Stomach (tissue), 19 donors: ENCODE measurements at places on chromosomes 5 and 9. TPM values are rescaled to one million over a fixed set of nuclear protein-coding genes. Genes with fewer than 3 reads are reported as not detected.

The SH3RF2 gene
- total RNA-seq, result 45.9 TPM

The SNCB gene
- not detected for total RNA-seq

- no peak overlapping the region for H3K4me3 ChIP-seq
- no peak for DNase-seq
- H3K27me3 ChIP-seq, result no peaks in the 10 kb centered on the region
- H3K4me1 ChIP-seq, result no peaks in the 10 kb centered on the region
Measured at GRCh38 chr9:18666986-18667772, 193.2 kb downstream of the ADAMTSL1 start.

GRCh38 chr5:173660481-173661280, 44.2 kb upstream of the BOD1 start:
- H3K27ac ChIP-seq, result no peak overlapping the region
- H3K36me3 ChIP-seq, result no peaks in the 10 kb centered on the region
- no peaks in the 10 kb centered on the region for H3K27me3 ChIP-seq
- no peaks in the 10 kb centered on the region for H3K4me1 ChIP-seq
- H3K4me3 ChIP-seq, result no peak overlapping the region
- DNase-seq, result peak; percentile 4

DNA sequence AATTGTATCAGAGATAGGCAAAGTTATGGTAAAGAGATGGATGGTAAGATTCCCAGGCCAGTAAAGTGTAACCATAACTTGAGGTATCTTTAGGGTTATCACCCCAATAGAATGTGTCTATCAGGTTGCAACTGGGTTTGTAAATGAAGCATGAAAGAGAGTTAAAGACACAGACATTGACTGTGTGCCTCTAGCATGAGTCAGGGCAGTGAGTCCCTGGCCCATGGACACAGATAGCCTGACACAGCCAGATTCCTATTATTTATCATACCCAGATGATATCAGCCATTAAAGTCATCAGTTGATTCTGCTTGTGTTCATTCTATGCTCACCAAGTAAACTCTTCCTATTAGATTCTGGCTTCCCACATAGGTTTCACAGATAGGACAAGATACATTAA, 33.5 kb upstream of the SNAPC3 start:
- H3K27me3 ChIP-seq, result no peaks in the 10 kb centered on the region
- no peak for DNase-seq
- H3K4me3 ChIP-seq, result no peak overlapping the region
- no peaks in the 10 kb centered on the region for H3K36me3 ChIP-seq
- no peak overlapping the region for H3K27ac ChIP-seq

DNA sequence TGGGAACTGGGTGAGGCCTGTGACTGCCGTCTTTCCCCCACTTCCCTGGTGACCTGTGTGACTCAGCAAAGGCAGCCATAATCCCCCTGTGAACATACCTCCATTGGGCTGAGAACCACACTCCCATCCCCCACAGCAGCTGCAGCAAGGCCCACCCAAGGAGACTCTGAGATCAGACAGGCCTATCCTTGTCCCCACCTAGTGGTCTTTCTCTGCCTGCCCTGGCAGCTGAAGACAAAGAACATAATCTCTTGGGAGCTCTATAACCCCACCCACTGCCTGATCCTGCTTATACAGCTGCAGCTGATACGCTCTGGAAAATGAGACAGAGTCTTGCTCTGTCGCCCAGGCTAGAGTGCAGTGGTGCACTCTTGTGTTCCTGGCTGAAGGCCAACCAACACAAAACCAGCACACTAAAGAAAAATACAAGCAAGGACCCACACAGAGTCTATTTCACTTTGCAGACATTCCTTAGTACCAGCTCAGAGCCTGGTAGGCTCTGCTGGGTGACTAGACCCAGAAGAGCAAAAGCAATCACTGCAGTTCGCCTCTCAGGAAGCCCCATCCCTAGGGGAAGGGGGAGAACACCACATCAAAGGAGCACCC, 106.7 kb downstream of the MCTP1 start:
- no peak overlapping the region for H3K4me3 ChIP-seq
- no peaks in the 10 kb centered on the region for H3K36me3 ChIP-seq
- no peak overlapping the region for H3K27ac ChIP-seq
- no peaks in the 10 kb centered on the region for H3K4me1 ChIP-seq
